Activated CD8-positive, alpha-beta memory T cell treated with anti-CD3 and anti-CD28 coated beads for 24 hours (primary cell): ENCODE measurements at places on chromosomes 3 and 15.

- no peak for DNase-seq
Measured at GRCh38 chr3:134255404-134255803, 4.7 kb upstream of the RYK start.

GRCh38 chr3:115626006-115626409, 2.7 kb downstream of the GAP43 start:
- DNase-seq, result no peak

GRCh38 chr3:48345946-48346572, 12.6 kb upstream of the SPINK8 start:
- DNase-seq, result no peak

DNA sequence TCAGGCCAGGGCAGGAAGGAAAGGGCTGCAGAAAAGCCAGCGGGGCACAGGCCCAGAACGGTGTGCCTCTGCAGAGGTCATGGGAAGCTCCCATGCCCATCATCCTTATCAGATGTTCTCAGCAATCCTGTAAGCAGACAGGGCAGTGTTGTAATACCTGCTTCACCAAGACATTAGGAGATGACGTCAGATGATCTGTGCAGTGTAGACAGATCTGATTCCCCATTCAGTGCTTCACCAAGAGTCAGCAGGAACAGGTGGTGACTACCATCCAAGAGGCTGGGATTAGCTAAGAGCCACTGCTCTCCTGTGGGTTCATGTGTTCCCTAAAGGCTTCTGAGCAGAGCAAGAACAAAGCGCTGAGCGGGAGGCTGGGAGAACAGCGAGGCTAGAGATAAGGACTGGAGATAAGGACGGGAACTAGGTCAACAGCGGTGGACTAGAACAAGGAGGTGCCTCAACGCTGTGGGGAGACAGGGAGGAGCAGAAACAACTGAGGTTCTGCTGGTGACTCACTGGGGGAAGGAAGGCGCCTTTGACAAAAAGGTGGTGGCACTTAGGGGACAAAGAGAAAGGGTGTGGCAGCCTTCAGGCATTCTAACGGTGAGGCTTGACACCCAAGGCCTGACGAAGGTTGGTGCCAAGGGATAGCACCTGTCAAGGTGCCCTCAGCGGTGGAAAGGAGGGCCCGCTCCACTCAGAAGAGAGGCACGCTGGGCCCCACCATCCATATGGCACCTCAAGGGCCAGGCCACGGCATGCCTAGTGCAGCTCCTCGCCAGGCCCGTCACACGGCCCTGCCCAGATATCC, 28.4 kb downstream of the CCDC12 start:
- DNase-seq, result peak; percentile 78
